HT-29 (cell line): ENCODE measurements at places on chromosomes 5 and 9.

DNA sequence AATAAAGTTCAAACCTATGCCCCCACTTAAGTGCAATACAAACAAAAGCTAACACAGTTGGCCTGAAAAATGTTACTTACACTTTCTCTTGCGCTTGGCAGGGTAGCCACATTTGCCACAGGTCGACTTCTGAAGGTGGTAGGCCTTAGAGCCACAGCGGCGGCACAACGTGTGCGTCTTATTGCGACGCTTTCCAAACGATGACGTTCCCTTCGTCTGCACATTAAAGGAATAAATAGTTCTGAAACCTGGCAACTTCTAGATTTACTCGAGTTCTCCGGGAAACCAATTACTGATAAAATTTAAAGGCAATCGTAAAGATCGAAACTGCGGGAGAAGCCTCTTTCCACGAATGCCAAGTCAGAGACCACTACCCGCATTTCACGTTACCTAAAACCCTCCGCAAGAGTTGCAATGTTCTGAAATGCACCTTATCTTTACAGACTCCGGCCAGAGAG lies 602 bp downstream of the RPL37 start:
- peak; percentile 66 for DNase-seq

- DNase-seq, result no peak
Observed at GRCh38 chr5:166648736-166649135, 1642.7 kb upstream of the WWC1 start.

GRCh38 chr9:5817862-5818261 lies 15.1 kb downstream of the ERMP1 start:
- DNase-seq, result peak; percentile 85

- no peak for DNase-seq
Observed at GRCh38 chr5:88847420-88847819, 35.6 kb downstream of the MEF2C start.

GRCh38 chr5:164234321-164234720 lies 728.9 kb downstream of the MAT2B start:
- no peak for DNase-seq

DNA sequence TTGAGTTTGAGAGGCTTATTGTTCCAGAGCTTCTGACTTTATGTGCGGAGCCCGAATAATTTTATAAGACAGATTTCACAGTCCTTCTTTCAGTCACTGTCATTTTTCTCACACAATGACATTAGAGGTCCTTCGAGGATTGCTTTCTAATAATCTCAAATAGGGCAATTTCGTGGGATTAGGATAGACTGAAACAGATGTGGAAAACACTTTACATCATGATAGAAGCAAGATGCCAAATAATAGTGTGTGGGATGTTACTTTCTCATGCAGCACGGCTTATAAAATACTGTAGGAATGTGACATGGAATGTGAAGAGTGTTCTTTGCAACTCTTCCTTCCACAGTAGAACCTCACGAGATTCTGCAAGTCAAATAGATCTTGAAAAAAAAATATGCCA lies 451.3 kb downstream of the SEMA5A start:
- DNase-seq, result no peak

DNA sequence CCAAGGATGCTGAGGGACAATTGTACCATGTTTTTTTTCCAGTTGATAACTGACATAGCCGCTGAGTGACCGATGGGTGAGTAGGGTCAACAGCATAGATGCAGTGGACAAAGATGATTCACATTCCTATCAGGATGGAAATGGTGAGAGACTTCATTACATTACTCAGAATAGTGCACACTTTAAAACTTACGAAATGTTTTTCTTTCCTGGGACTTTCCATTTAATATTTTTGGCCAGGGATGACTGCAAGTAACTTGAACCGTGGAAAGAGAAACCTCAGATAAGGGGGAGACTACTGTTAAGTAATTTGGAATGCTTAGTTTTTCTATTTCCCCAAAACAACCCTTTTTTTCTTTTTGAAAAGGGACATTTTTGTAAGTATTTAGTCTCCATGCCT lies 3.0 kb upstream of the TUSC1 start:
- DNase-seq, result no peak
